ENCODE measurements at places on chromosomes 12 and 14.

- no peak for DNase-seq
Measured at GRCh38 chr12:11998944-11999315, 71.8 kb upstream of the BCL2L14 start.

DNA sequence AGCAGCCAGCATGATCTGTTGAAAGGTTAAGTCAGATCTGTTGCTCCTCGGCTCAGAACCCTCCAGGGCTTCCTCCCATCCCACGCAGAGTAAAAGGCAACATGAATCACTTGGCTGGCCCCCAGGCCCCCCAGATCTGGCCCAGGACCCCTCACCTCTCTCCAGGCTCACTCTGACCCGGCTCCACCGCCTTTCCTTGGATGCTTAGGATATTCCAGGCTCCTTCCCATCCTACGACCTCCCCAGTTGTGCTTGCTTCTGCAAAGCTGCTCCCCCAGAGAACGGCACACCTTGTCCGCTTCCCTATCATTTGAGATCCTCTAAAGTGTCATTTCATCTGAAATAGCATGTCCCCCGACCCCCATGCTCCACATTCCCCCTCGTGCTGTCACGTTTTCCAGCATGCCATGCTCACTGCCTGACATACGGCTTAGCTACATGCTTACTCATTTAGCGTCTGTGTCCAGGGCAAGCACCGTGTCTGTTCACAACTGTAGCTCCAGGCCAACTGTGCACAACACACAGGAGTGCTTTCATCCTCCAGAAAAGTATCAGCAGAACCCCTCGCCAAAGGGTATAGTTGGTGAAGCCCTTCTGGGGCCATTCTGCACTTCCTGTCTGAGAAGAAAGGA is 33.6 kb upstream of the BDKRB2 start:
- DNase-seq = no peak

DNA sequence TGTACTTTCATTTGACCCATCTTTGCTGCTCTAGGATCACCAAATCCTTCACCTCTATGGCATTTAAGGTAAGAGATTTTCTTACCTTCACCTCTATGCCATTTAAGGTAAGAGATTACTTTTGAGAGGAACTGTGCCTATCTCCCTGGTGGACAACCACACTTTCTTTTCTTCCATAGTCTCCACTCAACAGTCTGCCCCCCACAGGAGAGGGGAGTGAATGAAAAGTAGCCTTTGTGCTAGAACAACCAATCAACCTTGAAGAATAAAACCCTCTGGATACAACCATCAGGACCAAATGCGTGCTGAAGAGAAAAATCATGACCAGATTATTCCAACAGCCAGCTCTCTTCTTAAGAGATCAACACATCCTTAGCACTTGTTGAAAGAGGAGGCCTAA is 258.6 kb upstream of the TMPO start:
- no peak for DNase-seq

DNA sequence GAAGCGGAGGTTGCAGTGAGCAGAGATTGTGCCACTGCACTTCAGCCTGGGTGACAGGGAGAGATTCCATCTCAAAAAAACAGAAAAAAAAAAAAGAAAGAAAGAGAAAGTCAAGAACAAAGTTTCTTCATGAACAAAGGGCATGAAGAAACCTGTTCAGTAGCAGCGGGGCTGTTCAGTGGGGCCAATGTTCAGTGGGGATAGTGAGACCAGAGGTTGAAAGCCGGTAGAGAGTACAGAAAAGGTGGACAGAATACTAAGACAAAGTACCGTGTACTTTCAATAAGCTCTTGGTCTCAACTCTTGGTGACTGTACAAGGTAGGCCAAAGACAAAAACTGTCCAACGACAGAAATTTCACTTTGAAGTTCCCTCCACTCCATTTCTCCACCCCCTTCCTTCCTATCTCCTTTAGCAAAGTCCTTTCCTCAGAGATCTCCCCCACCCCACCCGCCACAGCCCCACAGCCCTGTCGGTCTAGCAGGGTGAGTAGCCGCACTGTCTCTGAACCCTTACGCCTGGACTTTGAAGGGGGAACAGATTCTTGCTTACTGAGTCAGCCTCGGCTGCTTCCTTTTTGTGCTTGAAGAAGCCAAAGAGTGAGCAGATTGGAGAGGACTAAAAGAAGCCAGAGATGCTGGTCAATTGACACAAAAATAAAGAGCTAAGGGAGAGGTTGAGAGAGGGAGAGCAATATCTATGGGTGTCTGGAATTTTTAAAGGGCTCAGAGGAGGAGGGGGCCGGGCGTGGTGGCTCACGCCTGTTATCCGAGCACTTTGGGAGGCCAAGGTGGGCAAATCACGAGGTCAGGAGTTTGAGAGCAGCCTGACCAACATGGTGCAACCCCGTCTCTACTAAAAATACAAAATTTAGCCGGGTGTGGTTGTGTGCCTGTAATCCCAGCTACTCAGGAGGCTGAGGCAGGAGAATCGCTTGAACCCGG is 44.2 kb upstream of the FOS start:
- DNase-seq = no peak

GRCh38 chr14:101395779-101396178 is 165.5 kb upstream of the DIO3 start:
- no peak for DNase-seq

DNA sequence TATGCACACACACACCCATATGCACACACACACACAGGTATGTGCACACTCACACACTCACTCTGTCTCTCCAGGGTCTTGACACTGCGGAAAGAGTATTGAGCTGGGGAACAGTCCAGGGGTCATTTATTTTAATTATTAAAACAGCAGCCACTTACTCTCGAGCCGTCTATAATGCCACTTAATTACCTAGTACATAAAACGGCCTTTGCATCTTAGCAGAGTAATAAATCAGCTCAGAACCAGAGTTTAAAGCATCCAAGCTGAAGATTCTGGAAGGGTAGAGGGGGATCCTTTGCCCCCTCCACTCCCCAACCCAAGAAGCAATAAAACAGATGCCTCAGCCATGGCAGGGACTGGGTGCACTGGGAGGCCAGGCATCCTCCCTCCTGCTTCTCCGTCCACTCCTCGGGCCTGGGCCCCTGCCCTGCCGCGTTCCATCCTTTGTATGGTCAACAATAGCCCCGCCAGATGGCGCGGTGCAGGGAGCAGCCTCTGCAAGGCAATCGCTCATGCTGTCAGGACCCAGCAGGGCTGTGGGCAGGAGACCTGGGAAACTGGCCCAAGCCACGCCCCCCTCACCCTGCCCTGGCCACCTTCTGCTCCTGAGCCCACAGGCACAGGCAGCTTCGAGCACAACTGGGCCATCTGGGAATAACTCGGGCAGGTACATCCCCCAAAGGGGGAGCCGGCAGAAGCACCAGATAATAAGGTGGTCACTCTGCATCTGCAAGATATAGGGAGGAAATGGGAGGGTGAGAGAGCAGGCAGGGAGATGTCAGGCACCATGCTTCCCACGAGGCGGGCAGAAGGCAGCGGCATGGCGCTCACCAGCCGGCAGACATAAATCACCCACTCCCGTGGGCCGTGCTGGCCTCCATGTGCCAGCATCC is 40.9 kb downstream of the CCDC85C start:
- no peak for DNase-seq

DNA sequence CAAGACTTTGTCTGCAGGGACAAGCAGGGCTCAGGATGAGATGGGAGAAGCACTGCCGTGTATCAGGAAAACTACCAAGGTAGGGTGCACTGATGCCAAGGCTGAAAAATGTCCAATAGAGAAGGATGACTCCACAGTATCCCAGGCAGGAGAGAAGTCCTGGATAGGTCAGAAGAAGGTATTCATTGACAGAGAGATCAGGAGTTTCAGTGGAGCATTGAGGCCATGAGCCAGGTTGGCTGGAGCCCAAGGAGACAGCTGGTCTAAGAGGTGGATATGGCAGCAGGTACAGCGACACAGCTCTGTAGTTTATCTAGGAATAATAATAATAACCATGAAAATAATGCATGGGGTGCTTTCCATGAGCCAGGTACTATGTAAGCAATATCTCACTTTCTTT is 180.9 kb downstream of the EXOC5 start:
- DNase-seq = no peak

DNA sequence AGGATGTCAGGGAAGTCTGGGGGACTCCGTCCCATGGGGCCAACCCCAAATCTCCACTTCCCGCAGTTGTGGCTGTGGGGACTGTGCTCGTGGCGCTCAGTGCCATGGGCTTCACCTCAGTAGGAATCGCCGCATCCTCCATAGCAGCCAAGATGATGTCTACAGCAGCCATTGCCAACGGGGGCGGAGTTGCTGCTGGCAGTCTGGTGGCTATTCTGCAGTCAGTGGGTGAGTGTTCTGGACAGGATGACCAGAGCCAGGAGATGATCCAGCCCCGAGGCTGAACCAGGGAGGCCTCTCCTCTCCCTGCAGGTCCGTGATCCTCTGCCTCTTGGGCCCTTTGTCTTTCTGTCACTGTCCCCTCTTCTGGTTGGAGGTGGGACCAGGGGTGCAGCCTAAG is 8.8 kb upstream of the IFI27 start:
- no peak for DNase-seq

DNA sequence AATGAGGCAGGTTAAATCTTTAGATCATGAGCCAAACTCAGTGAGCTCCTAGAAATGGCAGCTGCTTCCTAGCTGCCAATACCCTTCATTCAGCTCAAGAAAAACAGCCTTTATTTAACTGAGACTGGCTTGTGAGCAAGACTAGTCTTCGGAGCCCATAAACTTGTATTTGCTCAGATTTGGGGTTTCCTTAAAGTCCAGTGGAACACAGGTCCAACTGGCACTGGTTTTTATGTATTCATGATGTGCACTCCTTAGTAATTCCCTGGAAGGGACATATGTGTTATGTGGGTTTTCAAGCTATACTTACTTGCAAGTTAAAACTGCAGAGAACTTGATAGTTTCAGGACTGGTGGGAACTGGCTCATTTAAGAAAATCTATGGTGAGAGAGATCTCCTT is 380.1 kb upstream of the TMEM132C start:
- DNase-seq = peak; percentile 53

GRCh38 chr14:56124327-56124726 is 6.1 kb downstream of the PELI2 start:
- DNase-seq = no peak

DNA sequence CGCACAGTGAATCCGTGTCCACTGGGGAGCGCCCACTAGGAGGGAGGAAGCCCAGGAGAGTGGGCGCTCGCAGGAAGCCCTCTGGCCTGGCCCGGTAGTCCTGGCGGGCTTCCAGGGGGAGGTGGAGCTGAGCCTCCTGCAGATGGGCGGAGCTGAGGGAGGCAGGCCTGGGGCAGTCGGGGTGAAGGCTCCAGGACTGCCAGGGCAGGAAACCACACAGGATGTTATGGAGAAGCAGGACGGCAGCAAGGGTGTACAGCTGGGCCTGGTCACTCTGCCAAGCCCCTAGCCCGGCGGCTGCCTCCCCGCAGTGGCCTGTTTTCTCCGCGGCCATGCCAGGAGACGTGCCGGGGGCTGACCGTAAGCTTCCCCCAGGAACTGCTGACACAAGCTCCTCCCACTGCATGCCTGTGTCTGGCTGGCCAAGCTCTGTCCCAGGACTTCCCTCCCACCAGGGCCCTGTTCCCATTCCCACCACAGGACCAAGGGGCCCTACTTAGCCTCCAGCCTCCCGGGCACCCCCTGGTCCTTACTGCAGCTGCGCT is 143.4 kb upstream of the C14orf180 start:
- DNase-seq = peak; percentile 51

GRCh38 chr12:109451400-109451799 is 25.7 kb downstream of the KCTD10 start:
- DNase-seq = no peak

DNA sequence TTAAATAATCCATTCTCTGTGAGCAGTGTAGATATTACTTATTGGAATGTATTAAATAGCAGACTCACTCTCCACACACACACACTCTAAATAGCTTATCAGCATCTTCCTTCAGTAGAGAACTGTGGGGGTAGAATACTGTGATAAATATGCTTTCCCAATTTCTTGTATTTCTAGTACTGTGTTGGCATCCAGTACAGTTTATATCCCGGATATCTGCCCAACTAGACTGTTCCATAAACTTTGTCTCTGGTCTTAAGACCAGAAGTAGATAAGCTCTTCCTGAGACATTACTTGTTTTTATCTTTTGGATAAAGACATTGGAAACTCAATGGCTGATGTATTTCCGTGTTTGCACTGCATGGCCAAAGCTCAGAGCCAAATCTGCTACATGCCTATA is 136.2 kb upstream of the PDZRN4 start:
- DNase-seq = no peak

GRCh38 chr12:27133022-27133590 is 50.7 kb upstream of the C12orf71 start:
- DNase-seq = no peak

DNA sequence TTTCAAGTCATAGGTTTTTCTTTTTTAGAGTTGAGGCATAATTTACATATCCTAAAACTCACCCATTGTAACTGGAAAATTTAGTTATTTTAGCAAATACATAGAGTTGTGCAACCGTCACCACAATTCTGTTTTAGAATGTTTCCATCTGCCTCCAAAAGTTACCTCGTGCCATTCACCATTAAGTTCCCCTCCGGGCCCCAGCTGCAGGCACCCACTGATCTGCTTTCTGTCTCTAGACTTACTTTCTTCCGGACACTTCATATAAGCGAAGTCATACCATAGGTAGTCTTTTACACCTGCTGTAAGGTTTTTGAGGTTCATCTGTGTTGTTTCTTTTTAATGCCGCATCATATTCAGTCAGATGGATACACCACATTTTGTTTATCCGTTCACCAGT is 28.7 kb downstream of the PPP2R5C start:
- DNase-seq = no peak

DNA sequence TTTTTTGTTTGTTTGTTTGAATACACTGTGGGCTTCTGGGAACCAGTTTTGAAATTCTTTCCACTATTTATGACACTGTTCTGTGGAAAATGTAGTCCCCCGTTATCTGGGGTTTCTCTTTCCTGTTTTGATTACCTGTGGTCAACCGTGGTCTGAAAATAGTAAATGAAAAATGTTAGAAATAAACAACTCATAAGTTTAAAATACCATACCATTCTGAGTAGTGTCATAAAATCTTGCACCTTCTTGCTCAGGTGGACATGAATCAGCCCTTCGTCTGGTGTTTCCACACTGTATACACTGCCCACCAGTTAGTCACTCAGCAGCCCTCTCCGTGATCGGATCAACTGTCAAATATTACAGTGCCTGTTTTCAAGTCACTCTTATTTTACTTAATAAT is 5.1 kb upstream of the PAPOLA start:
- no peak for DNase-seq

GRCh38 chr14:34231626-34232025 is 230.4 kb downstream of the SPTSSA start:
- DNase-seq = no peak

GRCh38 chr12:60070552-60070951 is 474.7 kb downstream of the SLC16A7 start:
- no peak for DNase-seq

- DNase-seq = no peak
Measured at GRCh38 chr14:104293851-104294627, 155.7 kb downstream of the KIF26A start.

DNA sequence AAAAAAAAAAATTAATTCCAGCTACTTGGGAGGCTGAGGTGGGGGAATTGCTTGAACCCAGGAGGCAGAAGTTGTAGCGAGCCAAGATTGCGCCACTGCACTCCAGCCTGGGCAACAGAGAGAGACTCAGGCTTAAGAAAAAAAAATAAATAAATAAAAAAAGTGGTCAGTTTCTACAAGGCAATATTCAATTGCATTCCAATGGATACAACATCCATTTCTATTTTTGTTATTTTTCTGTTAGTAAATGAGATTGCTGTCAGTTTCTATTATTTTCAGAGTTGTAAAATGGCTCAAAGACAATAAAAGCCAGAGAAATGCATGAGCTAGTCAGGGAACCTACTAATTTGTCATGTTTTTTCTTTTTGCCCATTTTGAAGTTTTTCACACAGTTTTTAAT is 119.2 kb downstream of the PDE3A start:
- no peak for DNase-seq

- no peak for DNase-seq
Measured at GRCh38 chr14:61476105-61476753, 154.8 kb downstream of the PRKCH start.

- no peak for DNase-seq
Measured at GRCh38 chr12:1553987-1554982, 40.1 kb downstream of the FBXL14 start.

Measured in hindlimb muscle (tissue), 1 donor.